Stimulated activated CD4-positive, alpha-beta T cell treated with anti-CD3 and anti-CD28 coated beads, Interleukin-12 subunit alpha, Interleukin-12 subunit beta, amount 100 ng/mL, for 24 hours (primary cell): ENCODE measurements at places on chromosomes 5 and 9.

GRCh38 chr5:30933599-30933998 lies 259.9 kb upstream of the CDH6 start:
- no peak for DNase-seq

DNA sequence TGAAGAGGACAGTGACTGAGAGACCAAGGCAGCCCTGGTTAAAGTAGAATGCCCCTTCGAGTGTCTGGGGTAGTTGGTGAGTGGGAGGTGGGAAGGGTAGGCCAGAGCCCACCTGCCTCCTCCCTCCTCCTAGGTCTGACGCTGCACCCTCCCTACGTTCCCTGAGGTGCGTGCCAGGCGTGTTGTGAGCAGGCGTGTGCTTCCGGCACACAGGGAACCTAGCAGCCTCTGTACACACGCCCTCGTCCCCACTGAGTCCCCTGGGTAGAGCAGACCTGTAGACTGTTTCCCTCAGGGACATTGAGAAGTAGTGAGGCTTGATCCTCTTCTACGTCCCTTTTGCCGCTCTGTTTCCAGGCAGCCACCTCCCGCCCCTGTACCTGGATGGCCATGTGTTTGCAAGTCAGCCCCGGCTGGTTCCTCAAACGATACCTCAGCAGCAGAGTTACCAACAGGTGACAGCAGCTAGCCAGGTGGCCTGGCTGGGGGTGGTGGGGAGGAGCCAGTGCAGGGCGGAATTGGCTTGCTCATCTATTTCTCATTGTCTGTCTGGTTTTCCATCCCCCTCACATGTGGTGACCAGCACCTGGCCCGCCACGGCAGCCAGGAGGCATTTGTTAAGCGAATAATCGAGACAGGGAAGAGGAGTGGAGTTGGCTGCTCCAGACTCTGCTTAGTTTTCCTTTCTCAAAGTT lies 16.8 kb upstream of the POMT1 start:
- no peak for DNase-seq

DNA sequence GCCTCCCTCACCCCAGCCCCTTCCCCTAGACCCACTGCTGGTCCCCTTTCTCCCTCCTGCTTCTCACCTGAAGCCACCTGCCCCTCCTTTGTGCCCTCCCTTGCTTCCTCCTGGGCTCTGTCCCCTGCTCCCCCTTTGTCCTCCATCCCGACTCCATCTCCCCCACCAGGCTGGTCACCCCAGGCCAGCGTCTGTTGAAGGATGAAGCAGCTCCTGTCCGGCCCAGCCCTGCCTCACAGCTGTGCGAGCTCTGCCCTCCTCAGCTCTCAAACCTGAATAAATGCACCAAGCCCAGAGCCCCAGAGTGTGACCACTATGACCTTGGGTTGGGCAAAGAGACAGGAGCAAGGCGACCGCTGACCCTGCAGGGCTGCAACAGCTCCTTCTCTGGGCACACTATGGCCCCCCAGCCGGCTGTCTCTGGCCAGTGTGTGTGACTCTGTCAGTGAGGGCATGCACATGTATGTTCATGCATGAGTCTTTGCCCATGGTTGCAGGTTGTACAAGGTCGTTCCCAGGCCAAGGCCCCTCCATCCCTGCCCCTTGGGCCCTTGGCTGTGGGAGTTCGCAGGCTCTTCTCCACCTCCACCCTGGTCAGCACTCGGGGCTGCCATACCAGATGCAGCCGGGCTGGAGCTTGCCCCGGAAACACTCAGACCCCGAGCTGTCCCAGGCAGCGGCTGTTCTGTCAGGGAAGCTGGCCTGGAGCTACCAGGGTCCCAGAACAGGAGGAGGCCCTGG lies 3.3 kb downstream of the LCN12 start:
- DNase-seq, result no peak

DNA sequence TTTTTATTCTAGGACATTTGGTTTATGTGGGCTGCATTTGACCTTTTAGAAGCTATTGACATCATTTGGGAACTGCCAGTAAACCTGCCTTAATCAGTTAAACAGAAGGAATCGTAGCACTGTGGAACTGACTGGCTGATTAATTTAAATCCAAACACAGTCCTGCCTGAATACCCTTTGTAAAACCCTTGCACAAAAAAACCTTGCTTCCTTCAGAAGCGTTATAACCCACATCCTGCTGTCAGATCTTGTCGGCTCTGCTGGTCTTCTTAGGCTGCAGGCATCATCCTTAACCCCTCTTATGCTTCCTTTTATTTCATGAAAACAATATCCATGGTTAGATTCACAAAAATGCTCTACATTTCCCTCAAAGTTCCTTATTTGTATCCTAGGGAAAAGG lies 46.3 kb downstream of the PAM start:
- DNase-seq, result no peak

DNA sequence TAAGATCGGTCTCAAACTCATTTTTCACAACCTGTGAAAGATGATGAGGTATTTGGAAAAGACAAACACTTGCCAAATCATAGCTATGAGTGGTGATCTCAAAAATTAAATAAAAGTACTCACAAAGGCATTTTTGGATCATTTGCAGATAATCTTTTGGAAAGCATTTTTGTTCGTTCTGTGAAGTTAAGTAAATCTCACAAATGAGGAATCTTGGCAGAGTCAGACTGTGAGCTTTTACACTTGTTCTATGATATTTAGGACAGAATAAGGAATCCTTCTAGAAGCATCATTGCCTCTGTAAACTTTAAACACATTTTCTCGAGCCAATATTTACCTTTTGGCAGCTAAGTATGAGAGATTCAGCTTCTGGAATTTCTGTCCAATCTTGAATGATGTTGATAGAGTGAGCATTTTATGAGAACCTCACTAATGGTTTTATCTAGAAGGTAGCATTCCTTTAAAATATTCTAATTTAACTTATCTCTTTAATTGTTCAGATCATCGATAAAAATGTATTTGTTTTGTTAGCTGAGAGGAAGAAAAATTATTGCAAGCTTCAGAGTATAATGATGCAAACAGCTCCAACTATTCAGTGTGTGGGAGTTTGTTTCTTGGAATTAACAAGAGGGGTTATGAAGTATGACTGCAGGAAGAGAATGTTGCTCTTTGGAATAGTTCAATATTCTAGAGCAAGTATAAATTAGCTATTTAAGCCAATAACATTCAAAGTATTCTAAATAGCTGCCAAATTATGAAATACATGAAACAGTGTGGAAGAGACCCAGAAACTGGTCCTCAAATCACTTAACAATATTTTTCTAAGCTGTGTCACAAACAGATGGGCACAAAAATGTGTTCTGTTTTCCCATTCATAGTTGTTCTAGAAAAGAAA lies 48.6 kb upstream of the SLCO6A1 start:
- no peak for DNase-seq

DNA sequence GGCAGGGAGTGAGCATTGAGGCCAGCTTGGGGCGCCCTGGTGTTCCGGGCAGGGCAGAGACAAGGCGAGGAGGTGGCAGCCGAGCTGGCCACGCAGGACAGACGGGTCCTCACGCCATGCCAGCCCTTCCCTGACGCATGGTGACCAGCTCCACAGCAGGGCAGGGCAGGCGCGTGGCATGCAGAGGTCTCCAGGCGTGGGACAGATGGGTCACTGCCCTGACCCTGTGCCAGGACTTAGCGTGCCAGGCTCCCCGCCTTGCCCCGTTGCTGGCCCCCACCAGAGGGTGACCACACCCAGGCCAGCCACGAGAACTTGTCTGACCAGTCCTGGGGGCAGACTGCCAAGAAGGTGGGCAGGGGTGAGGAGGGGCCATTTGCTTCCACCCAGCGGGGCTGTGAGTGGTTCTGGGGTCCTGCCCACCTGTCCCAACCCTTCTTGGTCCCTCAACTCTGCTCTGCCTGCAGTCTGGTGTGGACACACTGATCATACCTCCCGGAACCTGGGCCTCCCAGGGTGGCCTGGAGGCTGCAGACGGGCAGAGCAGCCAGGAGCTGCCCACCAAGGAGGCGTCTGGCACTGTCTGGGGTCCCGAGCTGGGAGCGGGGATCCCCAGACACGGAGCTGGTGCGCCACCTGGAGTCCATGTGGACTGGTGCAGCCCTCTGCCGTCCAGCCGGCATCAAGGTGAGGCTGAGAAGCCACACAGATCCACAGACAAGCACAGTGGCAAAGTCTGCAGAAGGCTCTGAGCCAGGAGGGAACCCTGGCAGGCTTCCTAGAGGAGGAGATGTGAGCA lies at the start of gene RNF224:
Gene RNF224 (plus strand): TSS at position 449 of the 799 bp plus-strand sequence. CDS start 834 bp downstream, outside the sequence.
- DNase-seq, result peak; percentile 80

- no peak for DNase-seq
These were observed 284.7 kb upstream of the IRX2 start for GRCh38 chr5:3036041-3036788.

DNA sequence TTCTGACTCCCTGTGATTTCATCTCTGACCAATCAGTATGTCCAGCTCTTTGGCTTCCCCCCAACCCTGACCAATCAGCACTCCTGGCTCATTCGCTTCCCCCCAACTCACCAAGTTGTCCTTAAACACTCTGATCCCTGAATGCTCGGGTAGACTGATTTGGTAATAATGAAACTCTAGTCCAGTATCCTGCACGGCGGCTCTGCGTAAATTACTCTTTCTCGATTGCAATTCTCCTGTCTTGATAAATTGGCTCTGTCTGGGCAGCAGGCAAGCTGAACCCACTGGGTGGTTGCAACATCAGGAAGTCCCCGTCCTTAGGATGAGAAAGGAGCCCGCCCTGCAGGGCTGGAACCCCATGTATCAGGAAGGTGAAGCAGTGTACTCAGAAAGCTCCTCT lies 10.4 kb downstream of the FCN2 start:
- no peak for DNase-seq

GRCh38 chr5:111223787-111224560 lies at the start of gene CAMK4:
TSS of gene CAMK4 (plus strand) at chr5:111224384. CDS start at chr5:111224484, 100 bp downstream.
- peak; percentile 45 for DNase-seq
